ENCODE measurements at places on chromosomes 11 and 22.

GRCh38 chr11:124643042-124643604 is 20.5 kb downstream of the TBRG1 start:
- no peak for DNase-seq

GRCh38 chr11:612961-613300 is 2.8 kb downstream of the IRF7 start:
- no peak for DNase-seq

GRCh38 chr11:59957094-59957493 is 6.7 kb upstream of the OOSP4A start:
- no peak for DNase-seq

DNA sequence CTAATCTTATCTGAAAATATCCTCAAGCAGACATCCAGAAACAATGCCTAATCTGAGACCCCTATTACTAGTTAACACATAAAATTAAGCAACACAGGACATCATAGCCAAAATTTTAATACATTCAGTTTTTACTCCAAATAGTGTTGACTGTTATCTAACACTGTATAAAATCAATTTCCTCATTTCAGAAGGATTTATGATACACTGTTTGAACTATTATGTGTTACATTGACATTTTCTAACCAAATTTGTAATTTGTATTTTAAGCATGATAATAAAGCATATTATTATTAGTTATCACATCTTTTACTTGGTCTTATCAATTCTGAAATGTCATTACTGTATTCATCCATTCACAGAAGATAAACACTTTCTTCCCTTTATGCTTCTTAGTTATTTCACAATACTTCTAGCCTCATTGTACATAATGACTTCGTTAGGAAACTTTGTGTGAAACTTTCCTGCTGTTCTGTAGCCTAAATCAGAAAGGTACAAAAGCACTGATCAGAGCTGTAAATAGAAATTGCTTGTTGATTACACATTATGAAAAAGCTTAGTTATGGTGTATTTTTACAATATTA is 1248.9 kb downstream of the JRKL start:
- no peak for DNase-seq

- DNase-seq: no peak
Measured at GRCh38 chr11:5335170-5335569, 8.2 kb downstream of the OR51B5 start.

GRCh38 chr22:43129426-43130425 is 13.5 kb downstream of the MCAT start:
- no peak for DNase-seq

- DNase-seq: no peak
Measured at GRCh38 chr22:36595154-36595553, 66.2 kb upstream of the EIF3D start.

DNA sequence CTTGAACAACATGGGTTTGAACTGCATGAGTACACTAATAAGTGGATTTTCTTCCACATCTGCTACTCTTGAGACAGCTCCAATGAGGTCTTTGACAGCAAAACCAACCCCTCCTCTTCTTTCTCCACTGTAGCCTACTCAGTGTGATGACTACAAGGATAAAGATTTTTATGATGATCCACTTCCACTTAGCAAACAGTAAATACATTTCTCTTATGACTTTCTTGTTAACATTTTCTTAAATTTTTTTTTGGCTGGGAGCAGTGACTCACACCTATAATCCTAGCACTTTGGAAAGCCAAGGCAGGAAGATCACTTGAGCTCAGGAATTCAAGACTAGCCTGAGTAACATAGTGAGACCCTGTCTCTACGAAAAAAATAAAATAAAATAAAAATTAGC is 9.9 kb upstream of the EIF4G2 start:
- DNase-seq: no peak

DNA sequence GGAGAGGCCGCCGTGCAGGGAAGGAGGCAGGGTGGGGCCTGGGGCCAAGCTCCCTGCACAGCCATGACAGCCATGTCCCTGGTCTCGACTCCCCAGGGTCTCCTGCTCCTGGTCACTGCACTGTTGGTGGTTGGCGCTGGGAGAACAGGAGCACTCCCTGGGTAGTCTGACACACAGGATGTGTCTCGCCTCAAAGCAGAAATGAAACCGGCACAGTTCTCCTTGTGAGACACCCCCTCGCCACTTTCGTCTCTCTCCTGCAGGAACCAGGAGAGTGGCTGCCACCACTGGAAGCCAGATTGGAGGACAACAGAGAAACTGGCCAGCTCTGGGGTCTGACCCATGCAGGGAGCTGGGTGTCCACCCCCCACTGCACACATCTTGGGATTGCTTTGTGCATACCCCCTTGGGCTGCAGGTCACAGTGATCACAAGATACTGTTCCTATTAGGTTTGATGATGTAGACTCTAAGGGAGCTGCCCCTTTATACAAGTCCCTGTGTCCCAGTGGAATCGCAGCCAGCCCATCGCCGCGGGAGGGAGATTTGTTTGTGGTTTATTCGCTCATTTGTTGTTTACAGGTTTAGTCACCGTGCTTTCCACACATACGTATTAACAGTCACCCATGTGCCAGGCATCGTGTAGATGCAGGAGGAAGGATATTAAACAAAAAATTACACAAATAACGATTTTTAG is 27.0 kb upstream of the YWHAH start:
- no peak for DNase-seq

GRCh38 chr11:80007616-80008015 is 566.8 kb upstream of the TENM4 start:
- no peak for DNase-seq

- no peak for DNase-seq
Measured at GRCh38 chr11:70246196-70246595, 24.3 kb upstream of the PPFIA1 start.

DNA sequence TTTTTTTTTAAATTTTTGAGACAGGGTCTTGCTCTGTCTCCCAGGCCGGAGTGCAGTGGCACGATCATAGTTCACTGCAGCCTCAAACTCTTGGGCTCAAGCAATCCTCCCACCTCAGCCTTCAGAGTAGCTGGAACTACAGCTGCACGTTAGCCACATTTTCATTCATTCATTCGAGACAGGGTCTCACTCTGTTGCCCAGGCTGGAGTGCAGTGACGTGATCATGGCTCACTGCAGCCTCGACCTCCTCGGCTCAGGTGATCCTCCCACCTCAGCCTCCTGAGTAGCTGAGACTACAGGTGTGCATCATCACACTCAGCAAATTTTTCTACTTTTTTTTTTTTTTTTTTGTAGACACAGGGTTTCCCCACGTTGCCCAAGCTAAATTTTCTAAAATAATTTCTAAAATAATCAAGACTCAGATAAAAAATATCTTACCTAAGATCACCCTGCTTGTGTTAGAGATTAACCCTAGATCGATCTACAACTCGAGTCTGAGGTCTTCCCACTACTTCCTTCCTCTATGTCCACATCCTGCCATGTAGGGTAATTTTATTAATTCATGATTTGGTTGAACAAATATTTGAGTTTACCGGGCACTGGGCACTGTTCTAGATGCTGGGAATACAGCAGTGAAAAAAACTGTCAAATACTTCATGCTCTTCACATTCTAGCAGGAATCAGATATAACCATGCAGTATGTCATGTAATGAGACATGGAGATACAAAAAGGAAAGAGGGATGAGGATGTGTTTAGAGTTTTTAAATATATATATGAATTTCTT is 15.1 kb downstream of the EIF4G2 start:
- DNase-seq: no peak

DNA sequence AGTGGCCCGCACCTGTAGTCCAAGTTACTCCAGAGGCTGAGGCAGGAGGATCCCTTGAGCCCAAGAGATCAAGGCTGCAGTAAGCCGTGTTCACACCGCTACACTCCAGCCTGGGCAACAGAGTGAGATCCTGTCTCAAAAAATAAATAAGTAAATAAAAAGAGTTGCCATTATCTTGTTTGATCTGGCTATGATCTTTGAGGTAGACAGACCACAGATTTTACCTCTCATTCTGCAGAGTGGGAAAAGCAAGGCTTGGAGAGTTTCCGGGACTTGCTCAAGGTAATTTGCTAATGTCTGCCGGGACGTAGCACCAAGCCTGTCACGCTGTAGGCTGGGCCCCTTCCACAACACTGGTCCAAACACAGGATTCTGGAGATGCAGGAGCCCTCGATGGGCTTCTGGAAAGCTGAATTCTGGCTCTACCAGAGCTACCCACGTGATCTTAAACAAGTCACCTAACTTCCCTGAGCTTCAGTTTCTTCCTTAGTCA is 6.8 kb downstream of the GRAP2 start:
- no peak for DNase-seq

GRCh38 chr11:18772211-18772610 is 19.4 kb downstream of the PTPN5 start:
- DNase-seq: no peak

GRCh38 chr22:48876951-48877350 is 950.7 kb downstream of the BRD1 start:
- no peak for DNase-seq

- no peak for DNase-seq
Measured at GRCh38 chr11:118168316-118168715, 8.1 kb downstream of the SCN2B start.

- peak; percentile 43 for DNase-seq
Measured at GRCh38 chr11:63768237-63769041, at the start of gene ZFTA. Gene ZFTA (minus strand): TSS chr11:63768775. CDS start chr11:63768622, 153 bp downstream.

- DNase-seq: no peak
Measured at GRCh38 chr11:86488553-86488952, 113.9 kb downstream of the CCDC81 start.

DNA sequence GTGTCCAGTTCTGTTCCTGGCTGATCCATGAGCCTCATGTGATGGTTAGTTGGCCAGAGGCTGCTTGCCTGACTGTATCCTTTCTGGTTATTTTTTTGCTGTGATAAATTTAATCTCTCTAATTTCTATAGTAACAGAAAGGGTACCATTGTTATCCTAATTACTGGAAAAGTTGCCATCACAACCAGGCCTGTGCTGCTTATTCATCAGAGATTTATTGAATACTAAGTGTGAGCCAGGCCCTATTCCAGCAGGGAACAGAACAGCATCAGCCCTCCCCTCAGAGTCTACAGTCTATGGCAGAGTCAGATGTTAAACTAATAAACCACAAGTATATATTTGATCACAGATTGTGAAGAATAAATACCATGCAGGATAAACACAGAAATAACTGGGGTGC is 86.8 kb downstream of the DEPDC5 start:
- DNase-seq: no peak

DNA sequence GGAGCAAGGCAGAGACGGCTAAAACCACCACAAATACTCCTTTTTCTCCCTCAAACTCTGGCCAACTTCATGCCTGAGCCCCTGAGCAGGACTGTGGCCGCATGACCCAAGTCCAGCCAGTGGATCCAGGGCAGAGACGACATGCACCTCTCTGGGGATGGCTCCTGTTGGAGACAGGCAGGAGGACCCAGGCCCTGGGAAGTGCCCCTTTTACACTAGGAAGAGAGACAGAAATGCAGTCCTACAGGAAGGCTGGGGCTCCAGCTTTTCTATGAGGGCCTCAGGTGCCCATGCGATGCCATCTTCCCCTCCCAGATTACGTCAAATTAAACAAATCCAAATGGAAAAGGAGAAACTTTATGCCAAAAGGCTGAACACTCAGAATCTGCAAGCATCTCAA is 498.0 kb downstream of the BRD1 start:
- no peak for DNase-seq

GRCh38 chr11:117915672-117916235 is 13.4 kb downstream of the TMPRSS13 start:
- no peak for DNase-seq

DNA sequence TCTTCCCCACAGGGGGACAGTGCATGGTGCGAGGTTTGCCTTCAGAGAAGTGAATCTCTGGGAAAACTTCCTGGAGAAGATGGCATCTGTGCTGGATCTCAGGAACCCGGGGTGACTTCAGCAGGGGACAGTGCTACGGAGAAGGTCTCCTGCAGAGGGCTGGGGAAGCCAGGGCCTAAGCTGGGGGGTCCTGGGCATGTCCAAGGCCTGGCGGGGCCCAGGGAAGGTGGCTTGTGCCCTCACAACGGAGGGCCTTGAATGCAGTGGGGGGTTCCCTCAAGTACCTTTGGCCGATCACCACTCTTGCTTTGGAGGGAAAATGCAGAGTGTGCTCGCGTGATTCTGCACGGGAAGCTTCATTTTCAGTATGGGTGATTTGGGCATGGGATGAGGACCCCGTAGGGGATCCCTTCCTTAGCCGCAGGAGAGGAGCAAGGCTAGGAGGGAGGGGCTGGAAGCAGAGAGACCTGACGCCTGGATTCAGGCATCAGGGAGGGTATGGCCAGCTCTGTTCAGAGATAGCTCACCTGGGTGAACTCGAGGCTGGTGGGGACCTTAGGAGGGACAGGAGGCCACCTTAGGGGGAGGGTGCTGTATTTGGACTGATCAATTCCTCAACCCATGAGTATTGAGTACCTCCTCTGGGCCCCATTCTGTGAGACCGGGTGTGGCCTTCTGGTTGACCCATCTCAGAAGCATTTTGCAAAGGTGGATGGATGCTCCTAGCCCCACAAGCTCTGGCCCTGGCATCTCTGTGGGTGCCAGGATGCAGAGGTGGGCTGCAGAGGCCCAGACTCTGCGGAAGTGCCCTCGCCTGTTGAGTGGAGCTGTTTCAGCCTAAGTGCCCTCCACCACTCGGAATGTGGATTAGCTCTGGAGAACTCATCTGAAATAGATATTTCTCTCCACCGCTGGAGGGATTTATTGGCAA is 529.4 kb downstream of the TBC1D22A start:
- no peak for DNase-seq

GRCh38 chr11:19660076-19660475 is 52.6 kb upstream of the NAV2 start:
- no peak for DNase-seq

DNA sequence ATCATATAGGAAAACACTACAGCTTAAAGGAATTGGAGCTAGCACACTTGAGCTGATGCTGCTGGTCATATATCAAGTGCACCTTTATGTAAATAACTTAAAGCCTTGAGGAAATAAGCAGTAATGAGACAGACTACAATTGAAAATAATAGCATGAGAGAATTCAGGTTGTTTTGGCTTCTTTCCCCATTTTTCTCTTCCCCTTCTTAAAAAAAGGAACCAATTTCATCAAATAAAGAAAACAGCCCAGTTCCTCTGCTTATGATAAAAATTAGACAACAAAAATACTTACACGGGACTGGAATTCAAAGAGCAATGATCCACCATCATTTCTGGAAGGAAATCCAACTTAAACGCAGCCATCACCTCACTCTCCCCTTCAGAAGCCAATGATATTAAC is 50.2 kb upstream of the RAPSN start:
- DNase-seq: no peak

- DNase-seq: no peak
Measured at GRCh38 chr11:502288-503178, 4.5 kb downstream of the RNH1 start.

DNA sequence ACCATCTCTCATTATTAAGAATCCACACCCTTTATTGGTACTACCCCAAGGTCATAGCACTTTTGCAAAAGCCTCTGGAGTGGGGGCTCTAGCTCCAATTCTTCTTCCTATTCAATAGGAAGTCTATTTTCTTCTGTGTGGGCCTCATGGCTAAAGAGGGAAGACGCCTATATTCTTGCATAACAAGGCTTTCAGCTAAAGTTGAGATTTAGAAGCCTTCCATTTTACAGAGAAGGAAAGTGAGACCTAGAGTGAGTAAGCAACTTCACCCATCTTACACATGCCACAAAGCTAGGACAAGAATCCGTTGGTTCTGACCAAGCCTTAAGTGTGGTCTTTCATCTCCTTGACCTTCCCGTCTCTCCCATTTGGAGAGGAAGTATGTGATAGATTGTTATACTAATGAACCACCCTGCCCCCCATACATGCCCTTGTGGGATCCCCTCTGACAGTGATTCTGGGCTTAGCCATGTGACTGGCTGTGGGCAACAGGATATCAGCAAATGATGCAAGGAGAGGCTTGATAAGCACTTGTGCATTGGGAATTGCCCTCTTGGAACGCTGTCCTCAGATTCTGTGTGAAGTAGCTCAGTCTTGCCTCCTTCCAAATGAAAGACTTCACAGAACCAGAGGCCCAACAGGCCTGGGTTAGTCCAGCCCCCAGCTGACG is 12.3 kb downstream of the BACE1 start:
- no peak for DNase-seq

All from T follicular helper cell (primary cell).